ENCODE measurements at places on chromosomes 5 and 9. TPM values are rescaled to one million over a fixed set of nuclear protein-coding genes. Genes with fewer than 3 reads are reported as not detected.

Gene KCTD16
- total RNA-seq = not detected

DNA sequence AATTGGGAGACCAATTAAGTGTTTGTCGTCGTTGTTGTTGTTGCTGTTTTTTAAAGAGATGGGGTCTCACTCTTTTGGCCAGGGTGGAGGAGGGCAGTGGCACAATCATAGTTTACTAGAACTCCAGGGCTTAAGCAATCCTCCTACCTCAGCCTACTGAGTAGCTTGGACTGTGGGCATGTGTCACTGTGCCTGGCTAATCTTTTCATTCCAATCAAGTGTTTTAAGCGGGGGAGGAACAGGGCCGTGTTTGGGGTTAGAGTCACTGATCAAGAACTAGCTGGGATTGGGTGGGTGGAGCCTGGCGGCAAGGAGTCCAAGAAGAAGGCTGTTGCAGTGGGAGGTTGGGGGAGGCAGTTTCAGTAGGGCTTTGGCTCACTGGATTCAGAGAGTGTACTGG lies 13.8 kb downstream of the SNX30 start:
- no peak overlapping the region for H3K4me3 ChIP-seq
- H3K27ac ChIP-seq = no peak overlapping the region
- peaks cover 6% of the 10 kb centered on the region for H3K4me1 ChIP-seq
- H3K36me3 ChIP-seq = peaks cover 11% of the 10 kb centered on the region
- DNase-seq = no peak
- H3K27me3 ChIP-seq = peaks cover 2% of the 10 kb centered on the region

GRCh38 chr9:124436320-124436719 lies 13.9 kb upstream of the ADGRD2 start:
- peaks cover 6% of the 10 kb centered on the region for H3K27me3 ChIP-seq
- no peak overlapping the region for H3K27ac ChIP-seq
- H3K4me3 ChIP-seq = no peak overlapping the region
- no peaks in the 10 kb centered on the region for H3K36me3 ChIP-seq

Gene OSMR
- not detected for total RNA-seq

Gene HAPLN1
- total RNA-seq = not detected

Gene ARHGEF39
- total RNA-seq = 10.8 TPM

DNA sequence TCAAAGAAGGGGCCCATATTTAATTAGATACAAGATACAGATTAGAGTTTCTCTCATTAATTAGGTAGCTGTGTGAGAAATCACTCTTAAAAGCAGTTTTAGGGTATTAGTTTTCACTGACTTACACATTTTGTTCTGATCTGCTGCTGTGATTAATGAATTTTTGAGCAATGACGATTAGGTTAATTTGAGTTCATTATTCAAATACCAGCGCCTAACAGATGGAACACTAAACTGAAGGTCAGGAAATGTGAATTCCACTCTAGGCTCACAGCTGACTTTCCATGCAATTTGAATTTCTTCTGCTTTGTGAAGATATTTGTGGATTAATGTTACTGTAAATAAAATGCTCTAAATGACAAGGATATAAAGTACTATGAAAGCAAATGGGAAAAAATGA lies 380.6 kb downstream of the ADGRV1 start:
- DNase-seq = no peak
- H3K27me3 ChIP-seq = no peaks in the 10 kb centered on the region
- peaks cover 10% of the 10 kb centered on the region for H3K4me1 ChIP-seq
- no peak overlapping the region for H3K27ac ChIP-seq

DNA sequence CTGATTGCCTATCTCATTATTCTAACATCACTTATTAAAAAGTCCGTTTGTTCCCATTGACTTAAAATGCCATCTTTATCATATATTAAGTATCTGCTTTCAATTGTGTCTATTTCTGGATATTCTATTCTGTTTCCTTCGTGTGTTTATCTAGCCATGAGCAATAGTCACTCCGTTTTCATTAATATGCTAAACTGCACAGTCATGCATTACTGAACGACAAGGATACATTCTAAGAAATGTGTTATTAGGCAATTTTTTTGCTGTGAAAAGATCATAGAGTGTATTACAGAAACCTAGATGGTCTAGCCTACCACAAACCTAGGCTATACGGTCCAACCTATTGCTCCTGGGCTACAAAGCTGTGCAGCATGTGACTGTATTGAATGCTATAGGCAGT lies 482.9 kb downstream of the IRX1 start:
- no peak for DNase-seq
- no peak overlapping the region for H3K4me3 ChIP-seq
- no peaks in the 10 kb centered on the region for H3K36me3 ChIP-seq
- H3K4me1 ChIP-seq = no peaks in the 10 kb centered on the region
- H3K27ac ChIP-seq = no peak overlapping the region

Gene SLC22A4
- 1.1 TPM for total RNA-seq

GRCh38 chr9:30722065-30722464 lies 1662.4 kb upstream of the ACO1 start:
- H3K36me3 ChIP-seq = no peaks in the 10 kb centered on the region
- no peak for DNase-seq
- H3K27me3 ChIP-seq = no peaks in the 10 kb centered on the region
- no peak overlapping the region for H3K4me3 ChIP-seq

Gene NIM1K
- 0.97 TPM for total RNA-seq

DNA sequence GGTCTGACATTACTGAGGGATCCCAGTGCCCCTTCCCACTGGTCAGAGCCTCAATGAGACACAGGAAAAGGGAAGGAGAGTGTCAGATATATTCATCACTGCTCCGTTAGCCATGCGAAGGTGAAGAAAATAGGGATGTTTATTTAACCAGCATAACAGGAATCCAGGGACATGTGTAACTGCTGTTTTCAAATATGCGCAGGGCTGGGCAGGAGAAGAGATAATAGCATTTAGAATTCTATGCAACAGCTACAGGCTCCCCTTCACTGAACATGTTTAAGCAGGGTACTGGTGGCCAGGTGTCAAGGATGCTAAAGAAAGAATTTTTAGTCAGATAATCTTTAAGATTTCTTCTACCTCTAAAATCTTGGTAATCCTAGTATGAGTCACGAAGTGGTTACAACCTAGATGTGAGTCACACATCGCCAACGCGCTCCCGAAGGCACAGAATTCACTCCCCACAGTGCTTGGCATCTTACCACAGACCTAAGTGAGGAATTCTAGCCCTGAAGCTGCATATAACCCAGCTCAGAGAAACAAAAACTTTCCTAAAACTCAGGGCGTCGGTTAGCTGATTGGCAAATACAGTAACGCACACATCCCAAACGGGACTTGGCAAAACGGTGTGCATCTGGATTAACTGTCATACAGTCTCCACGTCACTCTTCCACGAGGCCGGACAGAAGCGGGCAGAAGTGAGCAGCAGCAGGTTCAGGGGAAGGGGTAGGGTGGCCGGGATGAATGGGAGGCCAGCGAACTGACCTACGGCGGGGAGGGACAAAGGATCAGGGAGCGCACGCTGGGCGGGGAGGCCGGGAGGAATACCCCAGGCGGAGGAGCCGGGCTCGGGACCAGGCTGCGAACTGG lies 1.1 kb downstream of the CTNNAL1 start:
- H3K27ac ChIP-seq = peak overlapping the region; percentile 97
- peak overlapping the region; percentile 99 for H3K4me3 ChIP-seq
- peaks cover 24% of the 10 kb centered on the region for H3K4me1 ChIP-seq
- H3K27me3 ChIP-seq = peaks cover 6% of the 10 kb centered on the region

Gene NUTM2F
- not detected for total RNA-seq

Gene RNF14
- 32.2 TPM for total RNA-seq

Gene C5orf58
- total RNA-seq = not detected
